SW480 (cell line): ENCODE measurements at places on chromosomes 4 and X.

- DNase-seq: no peak
Measured at GRCh38 chr4:154457471-154457870, 34.1 kb downstream of the DCHS2 start.

DNA sequence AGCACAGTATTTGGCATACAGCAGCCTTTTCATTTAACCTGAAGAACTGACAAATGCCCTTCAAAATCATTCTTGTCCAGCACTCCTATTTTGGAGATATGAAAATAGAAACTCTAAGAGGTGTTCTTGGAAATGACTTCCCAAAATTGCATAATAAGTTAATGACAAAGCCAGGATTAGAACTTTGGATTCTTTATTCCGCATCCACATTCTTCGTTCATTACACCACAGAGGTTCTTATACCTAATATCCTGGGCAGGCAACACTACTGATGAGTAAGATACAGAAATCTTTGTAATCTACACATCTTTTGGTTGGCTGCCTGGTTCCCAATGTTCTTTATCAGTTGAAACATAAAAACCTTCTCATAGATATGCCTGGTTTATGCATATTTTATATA is 5.9 kb downstream of the COL25A1 start:
- no peak for DNase-seq

GRCh38 chrX:14491689-14492088 is 37.6 kb upstream of the GLRA2 start:
- DNase-seq: no peak

DNA sequence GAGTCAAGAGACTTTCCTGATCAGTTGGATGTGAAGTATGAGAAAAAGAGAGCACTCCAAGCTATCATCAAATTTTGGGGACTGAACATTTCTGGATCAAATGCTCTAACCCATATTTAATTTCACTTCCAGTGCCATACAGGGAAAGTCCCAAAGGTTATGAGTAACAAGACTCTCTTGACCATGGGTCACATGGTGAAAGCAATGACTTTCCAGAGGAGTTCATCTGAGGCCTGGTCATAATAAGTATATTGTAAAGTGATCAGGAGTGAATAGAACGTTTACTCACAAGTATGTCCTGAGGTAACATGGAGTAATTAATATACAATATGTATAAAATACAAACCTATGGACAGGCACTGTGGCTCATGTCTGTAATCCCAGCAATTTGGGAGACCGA is 40.7 kb upstream of the ARMCX5 start:
- no peak for DNase-seq

DNA sequence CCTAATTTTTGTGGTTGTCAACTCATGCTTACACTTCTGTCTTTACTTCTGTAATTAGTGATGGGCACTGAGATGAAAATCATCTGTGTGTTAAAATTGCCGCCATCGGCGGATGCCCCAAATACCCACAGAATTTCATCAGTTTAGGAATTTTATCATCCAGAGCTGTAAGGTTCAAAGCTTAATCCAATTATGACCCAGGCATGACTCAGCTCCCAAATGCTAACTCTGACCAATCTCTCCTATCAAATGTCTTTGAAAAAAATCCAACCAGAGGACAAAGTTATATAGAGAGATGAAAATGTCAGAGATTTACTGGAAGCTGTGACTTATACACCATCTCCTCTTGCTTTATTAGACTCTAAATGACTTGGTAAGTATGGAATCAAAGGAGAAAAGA is 1048.7 kb upstream of the PRKX start:
- no peak for DNase-seq

DNA sequence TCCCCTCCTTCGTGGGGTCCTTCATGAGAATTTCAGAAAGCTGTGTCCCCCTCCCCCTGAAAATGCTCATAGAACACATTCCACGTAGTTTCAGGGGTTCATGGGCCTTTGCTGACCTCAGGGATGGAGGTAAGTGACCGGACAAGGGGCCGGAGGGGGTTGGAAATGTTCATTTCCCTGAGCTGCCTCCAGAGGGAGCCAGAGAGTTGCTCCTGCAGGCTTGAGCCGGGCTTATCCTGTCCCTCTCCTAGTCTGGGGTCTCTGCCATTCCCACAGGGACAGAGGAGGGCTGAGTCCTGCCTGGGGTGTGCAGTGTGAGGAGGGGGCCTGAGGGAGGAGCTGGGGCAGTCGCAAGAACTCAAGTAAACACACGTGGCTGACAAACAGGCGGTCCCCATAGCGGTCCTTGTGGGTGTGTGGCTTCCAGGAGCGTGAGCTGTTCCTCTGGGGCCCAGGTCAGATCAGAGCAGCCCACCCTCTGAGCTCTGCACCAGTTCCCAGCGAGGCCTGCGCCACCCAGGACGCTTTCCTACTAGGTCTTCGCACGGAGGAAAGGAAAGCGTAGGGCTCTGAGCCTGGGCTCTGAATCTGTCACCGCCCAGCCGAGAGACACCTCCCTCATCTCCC is 62.5 kb downstream of the WFS1 start:
- DNase-seq: no peak
